Endodermal cell (in vitro differentiated cells): ENCODE measurements at places on chromosomes 2 and 18. TPM values are rescaled to one million over a fixed set of nuclear protein-coding genes. Genes with fewer than 3 reads are reported as not detected.
A peak's percentile ranks its signal among the peaks of the same experiment; 100 is the strongest.

Gene SLC9A4
- total RNA-seq, result 0.08 TPM in 1 of 3 replicates, not detected in the others

- H3K4me1 ChIP-seq, result no peaks in the 10 kb centered on the region
- no peaks in the 10 kb centered on the region for H3K36me3 ChIP-seq
- no peaks in the 10 kb centered on the region for H3K27me3 ChIP-seq
- no peak overlapping the region for H3K4me3 ChIP-seq
- DNase-seq, result no peak
These were observed 95.0 kb upstream of the ZFP36L2 start for GRCh38 chr2:43321446-43321845.

Gene EHD3
- 5.3 to 16.1 TPM (median 15.5 TPM) in 3 replicates for total RNA-seq

DNA sequence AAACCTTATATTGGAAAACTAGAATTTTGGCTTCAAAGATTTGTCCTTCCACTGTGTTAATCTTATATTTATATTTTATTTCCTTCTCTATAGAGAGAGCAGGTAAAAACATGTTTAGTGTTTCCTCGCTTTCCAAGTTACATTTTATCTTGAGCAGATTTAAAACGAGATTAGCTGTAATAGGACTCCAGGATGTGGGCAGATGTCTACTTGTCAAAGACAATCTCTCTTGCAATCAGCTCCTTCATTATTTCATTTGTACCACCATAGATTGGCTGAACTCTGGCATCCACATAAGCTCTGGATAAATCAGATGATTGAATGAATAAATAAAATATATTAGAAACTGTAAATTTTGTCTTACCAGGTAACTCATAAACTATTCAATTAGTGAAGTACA, 17.5 kb upstream of the KANSL1L start:
- no peaks in the 10 kb centered on the region for H3K4me1 ChIP-seq
- no peaks in the 10 kb centered on the region for H3K36me3 ChIP-seq
- no peak overlapping the region for H3K27ac ChIP-seq

Gene CNTNAP5
- 0.70 and 1.2 TPM in 2 replicates for total RNA-seq

DNA sequence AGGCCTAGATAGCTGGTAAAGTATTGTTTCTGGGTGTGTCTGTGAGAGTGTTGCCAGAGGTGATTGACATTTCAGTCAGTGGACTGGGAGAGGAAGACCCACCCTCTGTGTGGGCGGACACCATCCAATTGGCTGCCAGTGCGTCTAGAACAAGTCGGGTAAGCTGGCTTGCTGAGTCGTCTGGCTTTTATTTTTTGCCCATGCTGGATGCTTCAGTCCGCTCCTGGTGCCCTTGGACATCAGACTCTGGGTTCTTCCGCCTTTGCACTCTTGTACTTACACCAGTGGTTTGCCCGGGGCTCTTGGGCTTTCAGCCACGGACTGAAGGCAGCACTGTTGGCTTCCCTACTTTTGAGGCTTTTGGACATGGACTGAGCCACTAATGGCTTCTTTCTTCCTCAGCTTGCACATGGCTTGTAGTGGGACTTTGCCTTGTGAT, 24.3 kb downstream of the DIS3L2 start:
- peak; percentile 85 for DNase-seq
- H3K4me3 ChIP-seq, result no peak overlapping the region
- H3K36me3 ChIP-seq, result peaks cover 3% of the 10 kb centered on the region
- H3K27me3 ChIP-seq, result no peaks in the 10 kb centered on the region
- H3K27ac ChIP-seq, result no peak overlapping the region
- H3K4me1 ChIP-seq, result peaks cover 4% of the 10 kb centered on the region

Gene POTEC
- not detected in 2 replicates for total RNA-seq
